Astrocyte of the spinal cord (primary cell): ENCODE measurements at places on chromosomes 6 and 20.

DNA sequence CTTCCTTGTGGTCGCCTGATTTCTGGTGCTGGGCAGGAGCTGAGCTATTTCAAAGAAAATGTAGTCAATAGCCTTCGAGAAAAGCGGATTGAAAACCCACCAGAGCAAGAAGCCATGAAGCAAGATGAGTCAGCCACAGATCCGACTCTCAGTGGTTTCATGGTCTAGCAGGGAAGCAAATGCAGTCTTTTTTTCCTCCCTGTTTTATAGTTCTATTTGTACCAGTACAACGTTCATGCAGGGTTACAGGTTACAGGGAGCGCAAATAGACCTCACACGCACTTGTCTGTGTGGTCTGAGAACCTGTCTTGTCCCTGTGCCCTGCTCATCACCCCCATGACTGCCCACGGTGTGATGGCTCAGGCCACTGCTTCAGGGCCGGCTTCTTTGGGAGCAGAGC, 309.8 kb upstream of the SUPT3H start:
- peak; percentile 48 for DNase-seq

DNA sequence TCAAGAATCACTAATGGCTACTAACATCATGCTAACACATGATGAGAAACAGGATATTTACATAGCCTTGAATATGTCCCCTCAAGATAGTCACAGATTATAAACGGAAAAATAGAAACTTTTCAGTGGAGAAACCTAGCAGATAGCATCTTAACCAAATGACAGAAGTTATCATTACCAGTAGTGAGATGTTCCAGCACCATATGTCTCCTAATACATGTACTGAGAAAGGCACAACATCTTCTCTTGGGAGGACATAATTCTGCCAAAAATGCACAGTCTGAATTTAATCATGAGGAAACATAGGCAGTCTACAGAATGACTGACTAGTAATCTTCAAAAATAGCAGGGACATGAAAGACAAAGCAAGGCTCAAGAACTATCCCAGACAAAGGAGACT, 19.9 kb upstream of the PRIM2 start:
- no peak for DNase-seq

DNA sequence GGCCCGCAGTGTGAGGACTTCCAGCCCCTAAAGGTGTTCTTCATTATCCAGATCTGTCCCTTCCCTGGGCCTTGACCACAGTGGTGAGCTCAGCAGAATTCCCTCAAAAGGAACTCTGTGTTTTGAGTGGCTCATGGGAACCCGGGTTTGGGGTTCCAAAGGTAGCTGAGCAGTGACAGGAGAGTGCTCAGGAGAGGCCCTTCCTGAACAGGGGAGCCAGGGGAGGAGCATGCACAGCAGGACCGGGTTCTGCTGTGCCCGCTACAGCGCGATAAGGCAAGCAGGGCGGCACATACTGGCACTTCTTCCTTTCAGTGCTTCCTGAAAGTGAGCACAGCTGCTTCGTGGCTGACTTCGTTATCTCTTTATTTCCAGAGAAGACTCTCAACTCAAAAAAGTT, 88.3 kb downstream of the SSR1 start:
- no peak for DNase-seq

DNA sequence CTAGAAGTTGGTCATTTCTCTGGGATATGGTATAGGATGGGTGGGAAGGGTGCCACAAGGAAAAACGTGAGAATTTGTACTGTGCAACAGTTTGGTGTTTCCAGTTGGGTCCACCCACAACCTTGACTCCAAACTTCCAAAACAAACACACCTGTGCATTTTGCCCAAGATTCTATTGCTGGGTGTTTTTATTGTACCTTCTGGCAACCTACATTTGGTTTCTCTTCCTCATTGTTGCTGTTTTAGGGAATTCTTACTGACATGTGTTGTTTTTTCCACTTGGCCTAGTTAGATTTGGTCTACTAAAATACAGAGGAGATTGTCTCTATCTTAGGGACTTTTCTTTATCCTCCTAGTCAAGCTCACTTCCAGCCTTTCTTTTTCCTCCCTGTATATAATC, 16.7 kb downstream of the TULP4 start:
- DNase-seq: no peak
